ENCODE measurements at places on chromosomes 5 and 9.

DNA sequence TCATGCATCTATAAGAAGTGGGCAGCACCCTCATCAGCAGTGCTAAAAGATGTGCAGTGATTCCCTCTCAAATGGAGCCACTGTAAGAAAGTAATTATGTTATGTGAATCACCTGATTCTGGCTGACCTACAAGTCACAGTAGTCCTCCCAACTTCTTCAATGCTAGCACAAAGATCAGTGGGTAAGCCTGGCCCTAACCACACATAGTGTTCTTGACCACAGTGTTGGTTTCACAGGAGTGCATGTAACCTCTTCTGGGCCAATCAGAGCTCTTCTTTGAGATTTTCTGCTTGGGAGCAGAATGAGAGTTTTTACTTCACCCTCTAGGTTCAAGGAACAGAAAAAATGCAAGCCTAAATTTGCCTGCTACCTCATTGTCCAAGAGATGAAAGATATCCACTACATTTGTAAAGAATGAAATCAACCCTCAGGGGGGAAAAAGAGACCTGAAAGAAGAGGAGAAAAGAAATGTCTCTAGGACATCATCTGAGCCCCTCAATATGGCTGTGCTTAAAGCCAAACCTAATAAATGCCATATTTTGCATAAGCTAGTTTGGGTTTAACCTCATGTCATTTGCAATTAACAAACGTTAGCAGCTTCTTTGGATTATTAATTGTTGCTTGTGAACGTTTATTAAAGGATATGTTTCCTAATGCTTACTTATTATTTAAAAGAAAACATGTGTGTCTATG lies 65.3 kb upstream of the ADRB2 start:
- no peak for DNase-seq

- no peak for DNase-seq
These were observed 15.4 kb upstream of the SNX2 start for GRCh38 chr5:122759241-122760070.

GRCh38 chr5:34624691-34625090 lies 31.4 kb upstream of the RAI14 start:
- no peak for DNase-seq

GRCh38 chr9:36584620-36585460 lies 12.1 kb downstream of the MELK start:
- DNase-seq: no peak

GRCh38 chr5:143636931-143637528 lies 174.9 kb upstream of the HMHB1 start:
- no peak for DNase-seq
